Kidney (tissue), 22 donors: ENCODE measurements at places on chromosomes 13 and 19. TPM values are rescaled to one million over a fixed set of nuclear protein-coding genes. Genes with fewer than 3 reads are reported as not detected.
A peak's percentile ranks its signal among the peaks of the same experiment; 100 is the strongest.

The CFD gene
- 35.1 TPM for total RNA-seq

The CACNG7 gene
- total RNA-seq, result not detected

The ZNF865 gene
- 17.4 TPM for total RNA-seq

The NTF4 gene
- 0.28 TPM for total RNA-seq

The IGSF23 gene
- not detected for total RNA-seq

The FAM83E gene
- total RNA-seq, result 15.9 TPM

The IL11 gene
- total RNA-seq, result 0.47 TPM

The NKG7 gene
- 7.9 TPM for total RNA-seq

DNA sequence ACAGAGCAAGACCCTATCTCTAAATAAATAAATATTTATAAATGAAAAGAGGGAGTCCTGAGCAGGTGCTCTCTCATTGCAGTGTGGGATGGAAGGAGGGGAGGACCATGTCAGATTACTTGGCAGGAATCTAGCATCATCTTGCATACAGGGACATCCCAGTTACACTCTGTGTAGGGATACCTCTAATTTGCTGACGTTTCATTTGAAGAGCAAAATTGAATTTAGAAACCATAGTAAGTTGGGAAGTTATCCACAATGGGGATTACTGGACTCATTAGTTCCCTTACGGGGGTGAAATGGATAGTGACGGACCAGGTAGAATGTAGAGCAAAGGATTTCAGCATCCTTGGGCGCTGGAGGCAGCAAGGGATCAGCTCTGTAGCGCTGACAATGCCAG lies 52.1 kb downstream of the ARHGEF18 start:
- DNase-seq, result no peak

GRCh38 chr13:44271915-44272341 lies 101.7 kb upstream of the SERP2 start:
- no peak for DNase-seq

DNA sequence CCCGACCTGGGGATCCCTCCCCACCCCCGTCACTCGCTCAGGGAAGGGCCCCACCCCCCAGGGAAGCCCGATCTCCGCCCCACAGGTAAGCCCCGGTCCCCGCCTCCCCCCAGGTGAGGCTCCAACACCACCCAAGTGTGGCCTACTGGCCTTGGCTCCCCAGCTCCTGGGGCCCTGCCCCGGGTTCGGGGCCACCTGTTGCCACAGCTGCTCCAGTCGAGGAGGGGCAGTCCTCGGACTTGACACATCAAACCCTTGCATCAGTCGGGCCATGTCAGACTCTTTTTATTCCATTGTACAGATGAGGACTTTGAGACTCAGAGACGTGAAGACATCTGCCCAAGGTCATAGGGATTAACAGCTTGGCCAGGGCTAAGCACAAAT lies 512 bp downstream of the CC2D1A start:
- no peak for DNase-seq

GRCh38 chr19:17281391-17282304 lies at the start of gene ANKLE1:
ANKLE1 (plus strand) TSS chr19:17281901; CDS start chr19:17281921, 20 bp downstream.
- peak; percentile 44 for DNase-seq

GRCh38 chr13:51552027-51552426 lies 32.2 kb upstream of the WDFY2 start:
- DNase-seq, result no peak

DNA sequence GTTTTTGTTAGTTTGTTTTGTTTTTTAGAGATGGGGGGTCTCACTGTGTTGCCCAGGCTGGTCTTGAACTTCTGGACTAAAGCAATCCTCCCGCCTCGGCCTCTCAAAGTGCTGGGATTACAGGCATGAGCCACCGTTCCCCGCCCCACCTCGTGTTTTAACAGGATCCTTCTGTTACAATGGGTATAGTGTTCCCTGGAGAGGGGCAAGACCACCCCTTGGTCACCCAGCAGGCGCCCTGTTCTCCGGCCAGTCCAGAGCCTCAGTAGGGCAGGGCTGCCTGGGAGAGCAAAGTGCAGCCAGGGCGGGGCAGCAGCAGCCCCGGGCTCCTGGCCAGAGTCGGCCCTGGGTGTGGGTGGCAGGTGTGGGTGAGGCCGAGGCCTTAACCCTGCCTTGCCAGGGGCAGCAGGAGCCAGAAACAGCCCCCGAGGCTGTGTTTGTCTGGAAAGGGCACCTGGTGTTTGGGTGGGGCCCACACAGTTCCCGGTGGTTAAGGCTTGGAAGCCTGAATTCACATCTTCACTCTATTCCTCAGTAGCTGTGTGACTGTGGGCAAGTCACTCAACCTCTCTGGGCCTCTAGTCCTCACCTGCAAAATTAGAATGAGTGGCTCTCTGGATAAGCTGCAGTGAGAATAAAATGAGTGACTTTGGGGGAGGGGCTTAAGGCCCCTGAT lies 7.2 kb downstream of the VASP start:
- no peak for DNase-seq

DNA sequence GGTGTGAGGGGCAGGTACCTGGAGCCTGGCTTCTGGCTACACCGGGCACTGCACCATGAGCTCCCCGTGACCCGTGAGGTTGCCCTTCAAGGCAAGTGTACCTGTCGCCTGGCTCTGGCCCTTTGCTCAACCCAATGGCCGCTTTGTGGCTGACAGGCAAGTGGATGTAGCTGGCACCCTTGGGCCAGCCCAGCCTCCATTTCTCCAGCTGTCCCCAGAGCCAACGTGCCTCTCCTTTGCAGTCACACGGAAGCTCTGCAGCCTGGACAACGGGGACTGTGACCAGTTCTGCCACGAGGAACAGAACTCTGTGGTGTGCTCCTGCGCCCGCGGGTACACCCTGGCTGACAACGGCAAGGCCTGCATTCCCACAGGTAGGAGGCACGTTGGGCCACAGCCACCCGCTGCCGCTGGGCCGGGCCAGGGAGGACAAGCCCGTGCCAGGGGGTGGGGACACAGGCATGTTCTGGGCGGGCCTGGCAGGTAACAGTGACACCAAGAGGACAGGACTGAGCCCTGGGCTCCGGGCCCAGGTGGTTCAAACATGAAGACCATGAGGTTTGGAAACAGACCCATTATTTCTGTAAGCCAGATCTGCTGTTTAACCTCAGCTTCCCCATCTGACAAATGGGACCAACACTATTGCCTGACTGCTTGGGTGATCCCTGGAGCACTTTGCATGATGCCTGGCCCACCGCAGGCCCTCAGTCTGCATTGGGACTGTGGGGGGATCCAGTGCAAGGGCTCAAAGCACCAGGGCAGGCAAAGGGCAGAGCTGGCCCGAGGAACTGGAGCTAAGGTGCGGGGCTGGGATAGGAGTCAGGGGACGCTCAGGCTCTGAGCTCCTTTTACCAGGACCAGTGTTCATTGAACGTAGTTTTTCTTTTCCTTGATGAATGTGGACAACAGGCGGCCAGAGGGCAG lies 17.5 kb upstream of the PROZ start:
- peak; percentile 38 for DNase-seq

DNA sequence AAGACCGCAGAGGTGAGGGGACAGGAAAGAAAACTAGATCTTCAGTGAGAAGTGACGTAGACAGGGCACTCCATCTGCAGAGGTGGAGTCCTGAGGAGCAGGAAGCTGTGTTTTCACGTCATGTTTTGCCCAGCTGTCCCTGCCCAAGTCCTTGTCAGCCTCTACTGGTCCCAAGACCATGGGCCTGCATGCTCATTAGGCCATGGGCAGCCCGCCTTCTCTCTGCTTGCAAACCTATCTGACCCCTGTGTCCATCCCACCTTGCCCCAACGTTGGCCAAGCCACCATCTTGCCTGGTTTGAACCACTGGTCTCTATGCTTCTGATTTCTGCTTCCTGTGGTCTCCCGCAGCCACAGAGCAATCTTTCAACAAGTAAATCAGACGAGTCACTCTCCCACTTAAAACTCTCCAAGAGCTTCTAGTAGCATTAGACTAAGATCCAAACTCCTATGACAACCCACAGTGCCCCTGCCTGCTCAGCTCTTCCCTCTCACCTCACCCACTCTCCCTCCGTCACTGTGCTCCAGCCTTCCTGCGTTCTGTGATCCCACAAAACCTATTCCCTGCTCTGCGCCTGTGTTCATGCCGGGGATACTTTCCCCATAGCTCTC lies 18.6 kb upstream of the CCNE1 start:
- DNase-seq, result no peak

GRCh38 chr19:17751103-17751911 lies at the start of gene FCHO1:
FCHO1 (plus strand) TSS chr19:17751477; CDS start chr19:17755165, 3,688 bp downstream.
- DNase-seq, result no peak

DNA sequence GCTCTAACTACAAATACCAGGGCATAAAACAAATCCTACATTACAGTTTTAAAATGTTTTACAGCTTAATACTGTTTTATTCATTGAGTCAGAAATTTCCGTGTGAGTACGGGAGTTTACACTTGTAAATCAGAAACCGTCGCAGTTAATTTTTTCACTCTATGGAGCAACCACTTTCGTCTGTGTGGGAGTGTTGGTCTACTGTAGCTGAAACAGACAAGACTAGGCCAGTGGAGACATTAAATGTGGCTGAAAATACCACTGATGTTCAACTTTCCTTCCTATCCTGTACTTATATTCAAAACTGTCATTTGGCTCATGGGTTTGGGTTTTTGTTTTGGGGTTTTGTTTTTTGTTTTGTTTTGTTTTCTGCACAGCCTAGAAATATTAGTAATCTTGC lies 268.7 kb downstream of the DCT start:
- peak; percentile 64 for DNase-seq

DNA sequence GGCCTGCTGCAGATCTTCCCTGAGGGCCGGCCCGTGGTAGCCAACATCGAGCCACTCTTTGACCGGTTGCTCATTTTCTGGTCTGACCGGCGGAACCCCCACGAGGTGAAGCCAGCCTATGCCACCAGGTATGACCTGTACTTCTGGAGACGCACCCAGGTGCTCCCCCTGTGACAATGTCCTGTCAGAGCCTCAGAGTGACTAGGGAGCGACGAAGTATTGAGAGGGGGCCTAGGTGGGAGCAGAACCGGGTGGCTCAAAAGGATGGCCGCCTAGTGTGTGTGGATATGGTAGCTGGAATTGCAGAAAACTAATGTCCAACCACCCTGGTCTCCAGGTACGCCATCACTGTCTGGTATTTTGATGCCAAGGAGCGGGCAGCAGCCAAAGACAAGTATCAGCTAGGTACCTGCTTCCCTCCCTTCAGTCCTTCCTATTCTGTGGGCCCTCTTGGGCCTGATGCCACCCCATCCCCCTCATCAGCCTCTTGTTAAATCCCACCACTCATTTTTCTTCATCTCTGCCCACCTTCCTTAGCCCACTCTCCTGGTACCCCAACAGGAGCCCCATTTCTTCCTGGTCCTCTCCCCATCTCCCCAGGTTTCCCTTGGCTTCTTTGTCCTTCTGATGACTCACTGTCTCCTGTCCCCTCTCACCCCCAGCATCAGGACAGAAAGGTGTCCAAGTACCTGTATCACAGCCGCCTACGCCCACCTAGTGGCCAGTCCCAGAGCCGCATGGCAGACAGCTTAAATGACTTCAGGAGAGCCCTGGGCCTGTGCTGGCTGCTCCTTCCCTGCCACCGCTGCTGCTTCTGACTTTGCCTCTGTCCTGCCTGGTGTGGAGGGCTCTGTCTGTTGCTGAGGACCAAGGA lies 8.4 kb downstream of the EGLN2 start:
- no peak for DNase-seq

DNA sequence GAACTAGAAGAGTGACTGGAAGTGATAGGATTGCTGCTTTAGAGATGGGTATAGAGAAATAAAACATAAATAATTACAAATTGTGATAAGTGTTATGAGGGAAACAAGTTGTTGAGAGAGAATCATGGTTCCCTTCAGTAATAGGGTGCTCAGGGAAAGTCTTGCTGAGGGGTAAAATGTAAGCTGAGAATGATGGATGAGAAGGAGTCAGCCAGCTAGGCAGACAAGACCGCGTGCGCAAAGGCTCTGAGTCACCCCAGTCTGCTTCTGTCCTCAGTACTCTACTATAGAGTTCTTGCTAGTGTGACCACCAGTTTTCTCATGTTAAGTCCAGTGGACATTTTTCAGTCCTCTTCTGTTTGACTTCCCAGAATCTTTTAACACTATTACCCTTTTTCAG lies 39.5 kb downstream of the PCCA start:
- no peak for DNase-seq

DNA sequence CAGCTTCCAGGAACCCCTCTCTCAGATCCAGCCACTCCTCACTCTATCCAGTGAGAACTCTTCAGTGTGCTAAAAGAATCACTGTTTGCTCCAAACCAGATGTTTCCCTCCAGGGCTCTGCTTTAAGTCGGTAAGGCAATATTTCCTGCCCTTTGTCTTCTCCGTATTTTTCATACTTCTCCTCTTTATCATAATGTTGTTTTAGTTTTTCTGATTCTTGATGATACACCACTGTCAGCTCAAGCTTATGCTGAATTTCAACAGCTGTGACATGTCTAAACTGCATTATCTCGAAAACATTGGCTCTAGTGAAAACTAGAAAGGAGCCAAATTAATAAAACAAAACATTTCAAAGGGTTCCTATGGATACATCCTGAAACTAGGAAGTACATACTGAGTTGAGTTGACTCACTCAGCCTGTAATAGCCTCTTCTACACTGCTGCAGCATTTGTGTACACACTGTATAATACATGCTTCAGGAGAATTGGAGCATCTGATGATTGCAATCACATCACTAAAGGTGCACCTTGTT lies 39.8 kb downstream of the GPR180 start:
- DNase-seq, result no peak

GRCh38 chr19:40805258-40805868 lies 6.4 kb downstream of the EGLN2 start:
- no peak for DNase-seq

GRCh38 chr19:10126213-10126639 lies 6.5 kb upstream of the EIF3G start:
- no peak for DNase-seq

- DNase-seq, result no peak
Observed at GRCh38 chr13:27018344-27018861, 153.2 kb downstream of the USP12 start.

DNA sequence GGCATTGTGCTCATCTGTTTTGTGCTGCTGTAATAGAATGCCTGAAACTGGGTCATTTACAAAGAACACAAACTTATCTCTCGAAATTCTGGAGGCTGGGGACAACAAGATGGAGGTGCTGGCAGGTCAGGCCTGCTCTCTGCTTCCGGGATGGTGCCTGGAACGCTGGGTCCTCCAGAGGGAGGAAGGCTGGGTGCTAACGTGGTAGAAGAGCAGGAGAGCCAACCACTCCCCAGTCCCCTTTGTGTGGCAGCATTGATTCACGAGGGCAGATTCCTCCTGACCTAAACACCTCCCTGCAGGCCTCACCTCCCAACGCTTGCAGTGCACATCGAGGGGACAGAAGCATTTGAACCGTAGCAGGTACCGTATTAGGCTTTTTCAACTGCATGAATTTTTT lies 34.1 kb upstream of the TFDP1 start:
- DNase-seq, result peak; percentile 20

DNA sequence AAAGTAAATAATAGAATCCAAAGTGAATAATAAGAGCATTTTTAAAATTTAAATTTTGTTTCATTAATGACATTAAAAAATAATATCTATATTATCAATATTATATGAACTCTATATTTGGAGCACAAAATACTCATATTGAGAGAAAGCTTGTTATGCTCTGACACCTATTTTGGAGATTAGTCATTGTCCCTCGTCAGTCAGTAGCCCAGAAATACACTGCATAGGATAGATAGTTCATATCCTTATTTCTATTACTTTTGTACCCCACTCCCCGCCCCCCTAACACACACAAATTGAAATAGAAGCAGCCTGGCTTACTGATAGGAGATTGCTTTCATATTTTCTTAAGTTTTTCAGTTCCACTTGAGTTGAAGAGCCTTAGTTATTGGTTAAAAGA lies 652.8 kb downstream of the PCDH9 start:
- DNase-seq, result no peak
